WTC11 (cell line): ENCODE measurements at places on chromosomes 7 and 10. TPM values are rescaled to one million over a fixed set of nuclear protein-coding genes. Genes with fewer than 3 reads are reported as not detected.

DNA sequence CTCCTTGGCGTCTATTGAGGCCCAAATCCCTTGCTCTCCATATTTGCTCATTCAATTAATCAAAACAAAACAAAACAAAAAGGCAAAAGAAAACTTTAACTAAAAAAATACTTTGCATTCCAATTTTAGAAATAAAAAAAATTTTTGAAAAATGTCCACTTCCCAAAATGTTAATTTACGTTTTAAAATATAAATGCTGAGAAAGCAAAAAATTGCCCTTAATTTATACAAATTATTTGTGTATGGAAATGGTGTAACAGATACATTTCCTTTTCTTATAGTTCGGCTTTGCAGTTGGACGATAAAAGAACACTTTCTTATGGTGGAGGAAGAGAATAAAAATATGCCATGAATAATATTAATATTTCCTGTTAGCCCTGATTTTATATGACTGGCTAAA is 652.8 kb upstream of the PFKP start:
- H3K4me3 ChIP-seq: no peak overlapping the region
- H3K36me3 ChIP-seq: no peaks in the 10 kb centered on the region
- peaks cover 3% of the 10 kb centered on the region; the same call in 1 of the 2 replicates for H3K4me1 ChIP-seq
- no peaks in the 10 kb centered on the region for H3K27me3 ChIP-seq

DNA sequence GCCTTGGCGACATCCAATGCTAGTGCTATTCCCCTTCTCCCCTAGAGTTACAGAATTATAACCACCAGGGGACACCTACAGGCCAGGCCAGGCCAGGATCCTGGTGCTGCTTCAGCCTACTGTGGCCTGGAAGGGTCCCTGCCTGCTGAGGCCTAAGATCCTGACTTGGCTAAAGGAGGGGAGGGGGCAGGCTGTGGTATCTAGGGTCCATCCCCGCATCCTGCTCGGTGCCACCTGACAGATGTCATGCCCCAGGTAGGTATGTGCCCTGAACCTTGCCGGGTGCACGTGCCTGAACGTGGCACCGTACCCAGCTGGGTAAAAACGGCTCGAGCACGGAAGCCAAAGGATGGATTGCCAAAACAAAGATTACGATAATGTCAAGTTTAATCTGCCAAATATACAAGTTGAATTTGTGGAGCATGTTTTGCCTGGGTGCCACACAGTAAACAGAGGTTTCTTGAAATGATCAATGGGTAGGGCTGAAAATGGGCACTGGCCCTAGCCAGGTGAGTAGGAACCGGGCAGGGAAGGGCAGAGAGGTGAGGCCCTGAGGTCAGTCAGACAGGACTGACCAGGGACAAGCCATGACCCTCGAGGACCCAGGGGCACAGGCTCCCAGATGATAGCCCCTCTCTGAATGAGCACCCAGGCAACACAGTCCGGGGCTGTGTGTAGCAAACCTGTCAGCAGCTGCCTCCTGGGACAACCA is 12.6 kb downstream of the PDAP1 start:
- peaks cover 49% of the 10 kb centered on the region for H3K36me3 ChIP-seq
- H3K4me3 ChIP-seq: no peak overlapping the region
- H3K27me3 ChIP-seq: no peaks in the 10 kb centered on the region
- peak overlapping the region; percentile 41 for H3K27ac ChIP-seq

- no peaks in the 10 kb centered on the region for H3K27me3 ChIP-seq
- H3K4me3 ChIP-seq: no peak overlapping the region
- no peak for DNase-seq
- peaks cover 3% of the 10 kb centered on the region for H3K4me1 ChIP-seq
- no peaks in the 10 kb centered on the region for H3K36me3 ChIP-seq
These were observed 191.1 kb downstream of the ZNF438 start for GRCh38 chr10:30840395-30841050.

CTAGE15 gene
- total RNA-seq: 2.4 to 3.0 TPM (median 2.9 TPM) in 3 replicates

- no peaks in the 10 kb centered on the region; the same call in 1 of the 2 replicates for H3K36me3 ChIP-seq
- H3K4me3 ChIP-seq: no peak overlapping the region
- no peak for DNase-seq
- no peak overlapping the region for H3K27ac ChIP-seq
- H3K27me3 ChIP-seq: no peaks in the 10 kb centered on the region; the same call in 1 of the 2 replicates
These were observed 310.9 kb downstream of the CTNNA3 start for GRCh38 chr10:67385089-67385488.

DNA sequence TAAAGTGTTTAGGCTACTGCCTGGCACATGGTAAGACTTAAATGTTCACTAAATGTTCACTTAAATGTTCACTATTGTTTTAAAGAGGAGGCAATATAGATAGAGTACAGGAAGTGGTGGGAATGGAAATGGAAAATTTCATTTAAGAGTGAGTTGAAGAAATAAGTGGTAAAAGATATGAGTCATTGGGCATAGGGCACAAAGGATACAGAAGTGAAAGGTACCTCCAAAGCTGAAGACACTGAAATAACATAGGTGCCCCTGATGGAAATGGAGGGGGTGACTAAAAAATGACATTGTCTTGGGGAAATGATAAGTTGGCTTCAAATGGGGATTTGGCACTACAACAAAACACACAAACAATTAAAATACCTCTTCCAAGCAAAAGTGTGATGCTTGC is 5.2 kb upstream of the FRA10AC1 start:
- peaks cover 7% of the 10 kb centered on the region for H3K27me3 ChIP-seq
- no peaks in the 10 kb centered on the region for H3K36me3 ChIP-seq
- DNase-seq: no peak
- peaks cover 2% of the 10 kb centered on the region; the same call in 1 of the 2 replicates for H3K4me1 ChIP-seq
- H3K27ac ChIP-seq: no peak overlapping the region
